ENCODE measurements at places on chromosomes 2 and 18.

DNA sequence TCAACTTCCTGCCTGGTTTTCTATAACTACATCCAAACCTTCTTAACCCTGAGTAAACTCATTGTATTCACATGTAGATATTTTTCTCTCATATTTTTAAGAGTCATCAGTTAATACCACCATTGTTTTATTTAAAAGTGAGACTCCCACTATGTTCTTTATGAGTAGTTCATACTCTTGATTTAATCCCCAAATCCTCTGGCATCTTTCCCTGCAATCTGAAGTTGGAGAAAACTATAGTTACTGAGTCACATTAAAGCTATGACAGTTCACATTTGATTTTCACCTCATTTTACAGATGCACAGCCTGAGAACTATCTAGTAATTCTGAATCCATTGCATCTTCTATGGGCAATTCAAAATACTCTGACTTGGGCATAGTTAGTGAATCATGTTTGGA lies 1358.7 kb upstream of the NRXN1 start:
- DNase-seq: no peak

GRCh38 chr2:38262069-38262871 lies 114.8 kb downstream of the ATL2 start:
- DNase-seq: no peak

DNA sequence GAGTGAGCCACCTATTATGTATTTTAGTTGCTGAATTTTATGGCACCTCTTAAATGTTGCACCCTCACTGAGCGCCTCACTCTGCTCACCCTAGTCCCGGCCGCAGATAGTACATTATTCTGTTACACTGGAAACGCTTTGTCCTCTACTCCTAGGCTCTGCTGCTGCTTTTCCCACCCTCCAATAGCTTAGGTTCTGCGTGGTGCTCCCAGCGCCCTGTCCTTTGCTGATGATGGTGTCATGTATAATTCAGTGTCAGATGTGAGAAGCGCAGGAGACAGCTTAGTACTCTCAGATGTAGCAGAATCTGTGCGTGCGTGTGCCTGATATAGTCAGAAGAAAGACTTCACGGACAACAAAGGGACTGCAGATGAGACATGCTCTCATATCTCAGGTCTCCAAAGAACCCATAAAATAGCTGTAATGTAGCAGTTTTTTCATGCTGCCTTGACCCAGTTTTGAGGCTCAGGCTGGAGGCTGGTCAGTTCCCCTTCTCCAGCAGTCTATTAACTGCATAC lies 1.4 kb upstream of the REEP1 start:
- DNase-seq: no peak

GRCh38 chr2:186862869-186863709 lies 14.1 kb upstream of the ZSWIM2 start:
- DNase-seq: peak; percentile 47

DNA sequence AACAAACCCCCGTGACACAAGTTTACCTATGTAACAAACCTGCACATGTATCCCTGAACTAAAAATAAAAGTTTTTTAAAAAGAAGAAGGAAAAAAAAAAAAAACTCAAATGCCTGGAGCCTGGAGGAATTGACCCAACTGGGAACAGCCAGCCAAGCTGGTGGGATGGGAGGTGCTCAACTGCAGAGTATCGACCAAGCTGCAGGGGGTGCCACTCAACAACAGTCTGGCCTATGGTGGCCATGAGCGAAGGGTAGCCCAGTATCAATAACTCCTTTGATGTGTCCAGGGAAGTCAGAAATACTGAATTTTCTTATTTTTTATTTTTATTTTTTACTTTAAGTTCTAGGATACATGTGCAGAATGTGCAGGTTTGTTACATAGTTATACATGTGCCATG lies 310.3 kb upstream of the DLGAP1 start:
- no peak for DNase-seq

GRCh38 chr2:207901829-207902228 lies 123.5 kb downstream of the PLEKHM3 start:
- no peak for DNase-seq

DNA sequence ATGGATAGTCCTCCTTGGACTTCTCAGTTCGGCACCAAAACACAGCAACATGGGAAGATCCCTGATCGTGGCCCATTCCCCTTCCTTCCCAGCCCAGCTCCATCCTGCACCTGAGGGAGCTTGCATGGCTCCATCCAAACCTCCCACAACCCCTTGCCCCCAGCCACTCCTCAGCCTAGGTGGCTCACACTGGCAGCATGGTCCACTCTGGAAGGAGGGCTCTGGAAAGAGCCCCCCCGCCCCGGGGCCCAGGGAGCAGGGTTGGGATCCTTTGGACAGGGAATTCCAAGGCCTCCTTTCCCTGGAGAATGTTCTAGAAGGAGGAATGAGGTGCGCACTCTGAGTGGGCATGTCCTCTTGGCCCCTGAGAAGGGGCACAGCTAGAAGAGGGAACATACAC lies 62.8 kb upstream of the ID2 start:
- no peak for DNase-seq

DNA sequence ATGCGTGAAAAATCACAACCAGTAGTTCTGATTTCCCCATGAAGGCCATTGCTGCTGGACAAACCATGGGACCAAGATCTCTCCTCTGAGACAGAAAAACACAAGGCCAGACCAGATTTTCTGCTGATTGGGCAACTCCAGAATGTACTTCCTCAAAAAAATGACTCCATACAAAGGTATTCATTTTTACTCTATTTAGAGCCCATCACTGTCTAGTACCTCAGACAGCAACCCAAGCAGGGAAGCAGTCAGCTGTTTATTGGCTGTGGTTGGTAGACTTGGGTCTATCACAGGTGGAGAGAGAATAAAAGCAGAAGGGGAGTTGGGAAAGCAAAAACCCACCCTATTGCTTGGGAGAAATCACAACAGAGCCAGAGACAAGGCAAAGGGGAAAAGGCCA lies 219.9 kb downstream of the PIK3C3 start:
- no peak for DNase-seq

- no peak for DNase-seq
These were observed 117.6 kb downstream of the MCFD2 start for GRCh38 chr2:46798041-46798440.
